ENCODE measurements at places on chromosomes 7 and 10.

DNA sequence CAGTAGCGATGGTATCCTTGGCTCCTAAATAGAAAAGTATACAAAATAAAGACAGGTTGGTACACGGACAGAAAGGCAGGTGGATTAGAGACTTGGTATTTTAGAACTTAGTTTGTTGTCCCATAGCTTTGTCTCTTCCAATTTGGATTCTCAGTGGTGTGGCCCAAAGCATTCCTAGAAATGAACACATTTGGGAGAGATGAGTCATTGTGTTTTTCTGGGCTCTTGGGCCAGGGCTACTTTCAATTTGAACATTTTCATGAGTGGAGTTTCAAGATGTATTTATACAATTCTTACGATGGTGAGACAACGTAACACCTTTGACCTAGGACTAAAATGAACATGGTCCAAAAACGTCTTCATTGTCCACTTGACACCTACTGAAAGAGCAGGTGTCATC is 225.1 kb upstream of the YAE1 start:
- no peak for DNase-seq

GRCh38 chr7:16986755-16987154 is 105.0 kb upstream of the AGR3 start:
- DNase-seq, result no peak

GRCh38 chr7:116433246-116433645 is 66.3 kb upstream of the CAV2 start:
- DNase-seq, result no peak

GRCh38 chr7:129958643-129959470 is 6.1 kb upstream of the UBE2H start:
- no peak for DNase-seq

GRCh38 chr7:147911201-147911601 is 679.4 kb upstream of the C7orf33 start:
- no peak for DNase-seq

GRCh38 chr7:5139998-5140397 is 50.0 kb upstream of the WIPI2 start:
- no peak for DNase-seq
